ENCODE measurements at places on chromosomes 5 and 9. TPM values are rescaled to one million over a fixed set of nuclear protein-coding genes. Genes with fewer than 3 reads are reported as not detected.

GRCh38 chr5:59238126-59238902, 655.2 kb downstream of the PDE4D start:
- H3K27ac ChIP-seq = no peak overlapping the region
- H3K27me3 ChIP-seq = no peaks in the 10 kb centered on the region
- DNase-seq = no peak
- H3K4me3 ChIP-seq = no peak overlapping the region
- peaks cover 27% of the 10 kb centered on the region for H3K4me1 ChIP-seq

CER1 gene
- total RNA-seq = not detected

IFNK gene
- not detected for total RNA-seq

CAMLG gene
- total RNA-seq = 18.9 TPM

Measured in heart left ventricle (tissue), 16 donors.